ENCODE measurements at places on chromosomes 12 and 14.

DNA sequence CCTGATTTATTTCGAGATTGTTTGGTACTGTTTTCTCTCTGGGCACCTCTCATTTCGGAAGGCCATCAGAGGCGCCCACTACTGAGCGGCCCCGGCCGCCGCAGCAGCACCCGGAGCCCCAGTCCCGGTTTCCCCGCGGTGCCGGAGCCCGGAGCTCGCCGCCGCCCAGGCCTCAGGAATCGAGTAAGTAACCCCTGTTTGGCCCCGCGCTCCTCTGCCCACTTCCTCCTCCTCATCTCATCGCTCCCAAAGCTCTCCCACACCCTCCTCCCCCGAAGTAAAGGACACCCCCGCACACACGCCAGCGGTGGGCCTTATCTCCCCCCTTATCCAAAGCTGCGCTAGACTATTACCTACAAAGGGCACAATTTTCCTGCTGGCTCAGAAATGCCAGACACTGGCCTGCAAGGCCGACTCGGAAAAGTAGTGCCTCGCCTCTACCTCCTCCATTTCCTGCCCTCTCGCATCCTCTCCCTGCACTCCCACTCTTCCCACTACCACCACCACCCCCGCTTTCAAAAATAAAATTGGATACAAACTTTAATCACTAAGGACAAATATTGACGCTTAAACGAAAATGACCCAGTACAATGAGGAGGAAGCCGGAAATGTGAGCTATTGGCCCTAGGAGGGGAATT, 637 bp upstream of the FOXG1 start:
- no peak for DNase-seq

DNA sequence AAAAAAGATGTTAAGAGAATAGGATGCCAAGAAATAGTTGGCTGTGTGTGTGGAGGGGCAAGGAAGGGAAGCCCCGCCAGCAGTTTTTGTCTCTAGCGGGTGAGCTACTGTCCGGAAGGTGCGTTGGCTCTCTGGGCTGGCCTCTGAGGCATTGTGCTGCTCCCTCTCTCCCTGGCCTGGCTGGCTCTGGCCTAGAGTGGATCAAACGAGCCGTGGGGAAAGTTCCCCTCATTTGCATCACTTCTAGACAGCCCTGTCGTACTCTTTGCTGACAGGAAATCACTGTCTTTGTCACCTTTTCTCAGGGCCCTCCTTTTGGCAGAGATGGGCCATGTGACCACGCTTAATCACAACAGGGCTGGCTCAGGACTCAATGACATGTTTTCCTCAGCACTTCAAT, 236.1 kb upstream of the NPAS3 start:
- DNase-seq: no peak

- no peak for DNase-seq
Observed at GRCh38 chr14:53491884-53492277, 338.8 kb upstream of the DDHD1 start.

GRCh38 chr12:46702581-46703344, 123.0 kb downstream of the SLC38A4 start:
- DNase-seq: no peak

GRCh38 chr12:57553343-57554202, 3.7 kb downstream of the KIF5A start:
- no peak for DNase-seq

DNA sequence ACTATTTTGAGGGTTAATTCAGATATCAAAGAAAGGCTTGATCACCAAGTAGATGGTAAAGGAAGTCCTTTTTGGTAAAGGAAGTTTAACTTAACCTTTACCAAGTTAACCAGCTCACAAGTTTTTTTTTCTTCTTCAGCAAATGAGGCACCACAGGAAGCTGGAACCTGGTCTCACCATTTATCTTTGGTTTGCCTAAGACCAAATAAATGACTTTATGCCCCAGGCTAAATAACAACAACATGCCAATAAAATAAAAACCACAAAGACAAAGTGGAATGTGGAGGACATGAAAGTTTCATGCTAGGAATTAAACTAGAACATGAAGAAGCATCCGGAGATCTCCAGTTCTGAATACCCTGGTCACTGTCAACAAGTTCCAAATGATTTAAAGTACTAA, 116.8 kb upstream of the PRICKLE1 start:
- DNase-seq: no peak

DNA sequence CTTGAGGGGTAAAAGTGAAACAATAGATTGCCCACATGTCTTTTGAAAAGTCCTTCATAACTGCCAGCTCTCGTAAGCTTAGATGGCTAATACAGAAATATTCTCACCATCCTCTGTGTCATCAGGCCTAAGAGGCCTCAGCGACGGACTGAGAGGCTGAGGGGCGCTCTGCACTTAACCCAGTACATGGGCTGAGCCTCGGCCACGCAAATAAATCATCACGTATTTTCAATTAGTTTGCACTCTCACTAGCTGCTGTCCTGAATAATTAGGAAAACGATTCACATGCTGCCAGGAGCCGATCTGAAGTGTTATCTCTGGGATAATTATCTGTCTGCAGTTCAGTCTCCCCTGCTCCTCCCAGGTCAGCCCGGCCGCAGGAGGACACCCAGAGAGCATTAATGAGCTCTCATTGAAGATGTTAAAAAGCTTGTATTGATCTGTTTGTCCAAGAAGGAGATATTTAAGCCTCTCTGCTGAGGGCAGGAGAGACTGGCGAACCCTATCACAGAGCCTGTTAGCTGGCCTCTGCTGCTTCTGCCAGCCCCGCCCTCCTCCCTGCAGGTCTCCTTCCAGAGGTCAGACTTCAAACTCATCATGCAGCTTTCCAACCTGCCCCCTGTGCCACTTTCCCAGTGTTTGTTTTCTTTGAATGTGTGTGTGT, 1051.3 kb downstream of the VRK1 start:
- DNase-seq: no peak

DNA sequence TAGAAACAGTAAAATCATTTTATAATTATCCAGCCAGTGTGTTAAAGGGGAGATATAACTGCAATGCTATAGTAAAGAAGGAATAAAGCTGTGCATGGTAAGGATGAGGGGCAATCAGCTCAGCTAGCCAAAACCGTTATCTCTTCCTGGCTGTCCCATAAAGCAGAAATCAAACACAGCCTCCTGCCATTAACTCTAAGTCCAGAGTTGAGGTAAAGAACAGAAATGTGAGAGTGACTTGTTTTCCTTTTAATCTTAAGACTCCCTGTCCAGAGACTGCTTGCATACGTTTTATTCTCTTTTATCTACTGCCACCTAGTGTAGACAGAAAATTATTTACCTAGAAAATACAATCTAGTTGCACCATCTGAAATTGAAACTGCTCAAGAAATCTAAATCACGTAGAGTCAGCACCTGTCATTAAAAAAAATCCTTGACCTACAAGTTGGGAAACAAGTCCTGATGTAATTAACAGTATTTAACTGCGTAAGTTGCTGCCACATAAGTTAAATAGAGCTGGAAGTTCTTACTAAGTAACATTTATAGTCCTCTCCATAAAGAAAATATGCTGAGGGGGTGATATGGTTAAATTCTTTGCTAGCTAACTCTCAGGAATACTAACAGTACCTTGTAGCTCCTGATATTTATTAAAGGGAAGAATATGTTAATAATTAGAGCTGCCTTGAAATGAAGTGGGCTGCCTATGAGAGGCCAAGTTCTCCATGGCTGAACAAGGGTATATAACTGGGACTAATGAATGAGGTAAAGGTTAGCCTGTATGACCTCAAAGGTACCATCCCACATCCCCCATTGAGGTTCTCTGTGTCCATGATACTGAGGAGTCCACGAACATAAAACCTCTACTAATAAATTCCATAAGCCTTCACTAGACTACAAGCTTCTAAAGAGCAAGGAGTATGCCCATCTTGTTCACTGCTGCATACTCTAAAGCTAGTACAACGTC, 62.7 kb downstream of the GALNT4 start:
- no peak for DNase-seq

- no peak for DNase-seq
Observed at GRCh38 chr12:55847603-55848291, 5.0 kb upstream of the MMP19 start.

DNA sequence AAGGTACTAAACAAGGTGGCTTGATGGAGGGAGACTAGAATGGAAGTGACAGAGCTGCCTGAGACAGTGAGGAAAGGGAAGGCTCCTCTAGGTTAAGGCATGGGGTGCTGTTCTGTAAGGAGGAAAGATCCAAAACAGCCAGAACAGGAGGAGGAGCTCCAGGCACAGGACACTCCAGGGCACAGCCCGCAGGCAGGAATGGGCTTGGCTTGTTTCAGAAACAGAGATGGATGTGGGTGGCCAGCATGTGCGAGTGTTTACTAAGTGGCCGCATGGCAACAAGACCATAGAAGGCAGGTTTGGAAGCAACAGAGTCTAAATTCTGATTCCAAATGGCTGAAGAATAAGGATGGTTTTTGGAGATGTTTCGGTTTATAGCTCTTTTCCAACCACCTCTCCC, 889.1 kb downstream of the AACS start:
- no peak for DNase-seq

DNA sequence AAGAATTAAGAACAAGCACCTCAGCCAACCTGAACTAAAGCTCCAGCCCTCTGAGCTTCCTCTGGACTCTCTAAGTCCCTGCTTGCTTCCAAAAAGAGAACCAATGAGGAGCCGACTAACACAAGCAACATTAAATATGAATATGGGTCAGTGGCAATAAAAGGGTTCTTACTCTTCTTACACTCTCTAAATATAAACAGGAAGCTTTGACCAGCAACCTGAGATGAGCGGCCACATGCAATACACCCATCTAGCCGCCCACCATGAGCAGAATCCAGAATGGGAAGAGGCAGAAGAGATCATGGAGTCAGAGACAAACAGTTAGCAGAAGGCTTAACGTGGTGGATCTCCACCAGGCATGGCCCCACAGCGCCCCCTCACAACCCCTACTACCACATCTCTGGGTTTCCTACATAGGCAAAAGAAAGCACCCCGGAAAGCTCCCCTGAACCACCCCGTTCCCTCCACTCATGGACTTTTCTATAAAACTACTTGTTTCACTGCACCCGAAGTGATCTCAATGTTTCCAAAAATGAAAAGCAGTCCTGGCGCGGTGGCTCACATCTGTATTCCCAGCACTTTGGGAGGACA, 59.4 kb downstream of the TTC7B start:
- no peak for DNase-seq

DNA sequence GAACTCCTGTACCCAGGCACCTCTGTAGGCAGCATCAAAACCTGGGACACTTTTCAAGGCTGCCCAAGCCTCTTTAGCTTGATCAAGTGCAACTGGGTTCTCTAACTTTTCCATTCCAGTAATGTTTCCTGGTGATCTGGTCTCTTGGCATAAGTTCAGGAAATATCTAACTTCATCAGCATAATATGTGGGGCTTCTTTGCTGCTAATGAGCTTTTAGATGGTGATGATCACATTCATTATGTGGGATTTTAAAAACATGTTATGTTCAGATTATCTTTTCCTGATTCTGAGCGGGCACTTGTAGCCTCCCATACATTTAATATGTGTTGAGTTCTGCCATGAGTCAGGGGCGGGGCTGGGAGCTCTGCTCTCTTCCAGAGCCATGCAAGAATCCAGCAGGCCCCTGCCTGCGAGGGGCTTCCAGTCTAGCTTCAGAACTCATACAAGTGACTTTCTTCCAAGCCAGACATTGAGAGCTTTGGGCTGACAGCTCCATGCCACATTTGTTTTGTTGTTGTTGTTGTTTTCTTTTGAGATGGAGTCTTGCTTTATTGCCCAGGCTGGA, 39.5 kb upstream of the RIN3 start:
- no peak for DNase-seq

DNA sequence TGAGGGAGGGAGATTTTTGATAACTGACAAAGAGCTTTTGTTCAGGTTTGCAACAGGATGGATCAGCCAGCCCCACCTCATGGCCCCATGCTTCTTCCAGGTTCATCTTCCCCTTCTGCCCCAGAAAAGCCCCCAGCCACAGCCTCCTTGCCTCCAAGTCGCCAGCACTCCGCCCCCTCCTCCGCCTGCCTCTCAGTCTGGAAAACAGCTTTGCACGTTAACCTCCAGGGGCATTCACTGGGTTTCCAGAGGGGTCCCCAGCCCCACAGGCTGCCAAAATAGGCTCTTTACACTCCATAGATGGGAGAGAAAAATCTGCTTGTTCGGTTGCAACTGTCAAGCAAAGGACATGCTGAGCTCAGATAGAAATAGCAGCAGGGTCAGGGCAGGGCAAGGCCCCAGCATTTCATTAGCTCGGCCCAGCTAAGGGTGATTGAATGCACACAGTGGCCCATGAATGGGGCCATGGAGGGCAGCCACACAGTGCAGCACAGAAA, 253.6 kb downstream of the ZFP36L1 start:
- no peak for DNase-seq

GRCh38 chr14:50087341-50088116, 28.8 kb downstream of the VCPKMT start:
- DNase-seq: no peak

All from stimulated activated CD8-positive, alpha-beta memory T cell treated with anti-CD3 and anti-CD28 coated beads, Interleukin-4, amount 100 ng/mL, for 1 hour (primary cell).